ENCODE measurements at places on chromosomes 7 and 10.

GRCh38 chr7:111763221-111763801, 201.0 kb upstream of the IMMP2L start:
- no peak for DNase-seq

DNA sequence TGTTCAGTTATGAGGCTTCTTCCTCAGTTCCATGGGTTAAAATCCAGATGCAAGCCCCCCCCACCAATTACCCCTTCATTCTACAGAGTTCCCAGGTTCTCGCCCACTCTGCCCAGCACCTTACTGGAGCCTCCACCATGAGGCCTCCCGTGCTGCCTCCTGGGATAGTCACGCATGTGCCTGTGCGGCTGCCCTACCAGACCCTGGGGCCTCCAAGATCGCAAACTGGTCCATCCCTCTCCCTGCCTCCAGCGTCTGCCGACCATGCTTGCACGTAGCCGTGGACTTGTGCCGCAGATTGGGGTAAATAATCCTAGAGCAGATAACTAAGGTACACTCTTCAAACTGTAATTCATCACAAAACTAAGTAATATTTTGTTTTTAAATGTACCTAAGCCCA, 611.2 kb downstream of the PTPRN2 start:
- no peak for DNase-seq

- DNase-seq = no peak
These were observed 127.3 kb downstream of the TRIL start for GRCh38 chr7:28830846-28831245.

- no peak for DNase-seq
These were observed 33.7 kb downstream of the AGK start for GRCh38 chr7:141584935-141585334.

DNA sequence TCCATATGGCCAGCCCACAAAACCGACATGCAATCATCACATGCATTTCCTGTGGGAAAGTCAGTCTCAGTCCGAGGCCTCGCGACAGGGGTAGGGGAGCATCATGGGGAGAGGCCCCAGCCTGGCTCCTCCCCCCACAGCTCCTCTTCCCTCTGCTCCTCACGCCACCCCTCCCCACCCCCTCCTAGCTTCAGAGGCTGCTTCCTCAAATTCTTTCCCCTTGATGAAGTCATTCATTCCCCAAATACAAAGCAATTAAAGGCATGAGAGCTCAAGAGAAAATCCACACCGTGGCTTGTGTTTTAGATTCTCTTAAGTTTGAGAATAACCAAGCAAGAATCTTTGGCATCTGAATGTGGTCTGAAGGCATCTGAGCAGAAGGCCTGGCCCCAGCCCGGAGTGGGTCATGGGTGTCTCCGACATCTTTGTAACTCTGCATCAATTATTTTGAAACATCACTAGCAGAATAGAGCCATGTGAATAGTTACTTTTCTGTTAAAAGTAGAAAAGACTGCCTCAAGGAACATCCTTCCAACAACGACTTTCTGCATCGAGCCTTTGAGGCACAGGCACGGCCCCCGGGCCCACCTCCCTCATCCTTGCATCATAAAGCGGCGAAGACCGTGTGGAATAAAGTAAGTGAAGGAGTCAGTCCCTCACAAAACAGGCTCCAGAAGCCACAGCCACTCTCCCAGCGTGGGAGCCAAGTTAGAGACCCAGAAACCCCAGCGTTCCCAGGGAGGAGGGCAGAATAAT, 90.9 kb downstream of the DIP2C start:
- no peak for DNase-seq

Data from midbrain (tissue), 1 donor.